AG04450 (cell line): ENCODE measurements at places on chromosomes 12 and 14.

DNA sequence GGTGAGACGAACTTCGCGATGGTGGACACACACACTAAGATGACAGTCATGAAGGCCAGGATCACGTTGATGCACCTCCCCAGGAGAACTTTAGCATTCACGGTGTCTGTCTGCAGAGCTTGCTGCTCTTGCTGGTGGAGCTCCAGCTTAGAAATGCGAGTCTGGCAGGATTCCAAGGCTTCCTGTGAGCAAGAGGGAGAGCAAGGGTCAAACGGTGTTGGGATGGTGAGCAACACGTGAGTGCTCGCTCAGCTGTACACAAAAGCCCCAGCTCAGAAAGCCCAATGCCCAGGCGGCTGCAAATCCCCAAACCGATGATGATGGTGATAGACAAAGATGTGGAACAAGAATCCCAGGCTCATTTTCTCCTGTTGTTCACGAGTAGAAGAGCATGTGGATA, 78.8 kb downstream of the TMCC3 start:
- DNase-seq, result peak; percentile 46

DNA sequence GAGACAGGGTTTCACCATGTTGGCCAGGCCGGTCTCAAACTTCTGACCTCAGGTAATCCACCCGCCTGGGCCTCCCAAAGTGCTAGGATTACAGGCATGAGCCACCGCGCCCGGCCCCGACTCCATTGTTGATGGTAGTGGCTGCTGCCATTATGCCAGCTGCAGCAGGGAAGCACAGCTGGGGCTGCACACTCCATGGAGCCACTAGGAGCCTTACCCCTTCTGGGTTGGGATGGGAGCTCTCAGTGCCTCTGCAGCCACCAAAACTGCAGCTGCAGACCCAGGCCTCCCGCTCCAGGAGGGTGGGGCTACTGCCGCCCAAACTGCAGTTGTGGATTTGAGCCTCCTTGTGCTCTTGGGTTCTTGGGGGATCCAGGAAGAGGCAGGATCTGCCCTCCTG, 25.9 kb downstream of the TCHP start:
- DNase-seq, result no peak

DNA sequence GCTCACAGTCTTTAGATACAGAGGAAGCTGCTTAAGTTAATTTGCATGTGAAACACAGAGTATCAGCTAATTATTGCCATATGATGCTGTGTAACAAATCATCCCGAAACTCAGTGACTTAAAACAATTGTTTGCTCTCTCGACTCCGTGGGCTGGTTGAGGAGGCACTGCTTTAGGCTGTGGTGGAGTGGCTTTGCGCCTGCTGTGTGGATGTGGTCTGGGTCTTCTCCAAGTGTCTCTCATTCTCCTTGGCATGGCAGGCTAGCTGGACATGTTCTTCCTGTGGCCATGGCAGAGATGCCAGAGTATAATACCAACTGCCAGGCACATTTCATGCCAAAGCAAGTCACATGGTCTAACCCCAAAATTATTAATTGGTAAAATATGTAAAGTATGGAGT, 40.9 kb downstream of the PELI2 start:
- DNase-seq, result no peak

DNA sequence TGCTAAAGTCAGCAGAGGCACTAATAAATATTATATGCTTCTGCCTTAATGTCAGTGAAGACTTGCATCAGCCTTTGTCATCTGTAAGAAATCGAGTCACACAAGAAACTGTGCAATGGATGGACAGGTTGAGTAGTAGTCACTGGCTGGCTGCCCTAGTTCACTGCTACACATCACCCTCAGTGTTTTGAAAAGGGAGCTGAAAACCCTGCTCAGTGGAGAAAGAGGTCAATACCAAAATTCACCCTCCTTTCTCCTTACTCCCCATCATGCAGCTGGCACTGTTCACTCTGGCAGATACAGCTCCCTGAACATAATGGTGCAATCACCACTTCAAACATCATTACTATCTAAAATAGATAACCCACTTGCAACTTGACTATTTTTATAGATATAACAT, 6.6 kb downstream of the ANKS1B start:
- DNase-seq, result no peak

DNA sequence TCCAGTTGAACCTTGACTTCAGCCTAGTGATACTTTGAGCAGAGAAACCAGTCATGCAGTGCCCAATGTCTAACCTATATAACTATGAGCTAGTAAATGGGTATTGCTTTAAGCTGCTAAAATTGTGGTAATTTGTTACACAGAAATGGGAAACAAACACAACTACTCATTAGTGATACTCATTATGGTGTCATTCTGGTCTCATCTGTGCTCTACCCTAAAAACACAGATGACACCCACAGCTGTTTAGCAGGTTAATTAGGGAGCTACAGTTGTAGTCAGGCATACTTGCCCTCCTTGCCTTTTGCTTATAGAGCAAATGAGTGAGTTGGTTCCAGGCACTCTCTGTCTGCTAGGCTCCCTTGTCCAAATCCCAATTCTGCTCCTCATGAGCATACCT, 50.0 kb upstream of the ATF7IP start:
- no peak for DNase-seq

DNA sequence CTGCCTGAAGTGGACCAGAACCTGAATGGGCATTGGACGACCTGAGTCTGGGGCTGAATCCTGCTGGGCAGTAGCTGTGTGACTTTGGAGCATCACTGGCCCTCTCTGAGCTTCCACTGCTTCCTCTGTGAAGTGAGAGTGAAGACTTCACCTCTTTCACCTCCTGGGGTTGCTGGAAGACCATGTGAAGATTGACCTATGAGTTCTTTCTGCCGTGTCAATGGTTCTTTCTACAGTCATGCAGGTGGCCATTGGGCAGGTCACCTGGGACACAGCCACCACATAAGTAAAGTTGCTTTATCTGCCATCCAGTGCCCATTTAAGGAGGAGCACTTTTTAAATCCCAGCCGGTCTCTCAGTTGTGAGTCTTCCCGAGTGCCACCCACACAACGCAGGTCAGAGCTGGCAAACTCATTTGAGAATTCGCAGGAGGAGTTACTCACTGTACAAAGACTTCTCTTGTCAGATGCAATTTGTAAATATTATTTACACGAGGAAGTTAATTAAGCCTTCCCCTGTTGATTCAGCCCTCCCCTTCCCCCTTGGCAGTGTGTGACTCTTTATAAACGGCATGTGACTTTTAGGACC, 74.8 kb upstream of the TCL1B start:
- DNase-seq, result no peak

DNA sequence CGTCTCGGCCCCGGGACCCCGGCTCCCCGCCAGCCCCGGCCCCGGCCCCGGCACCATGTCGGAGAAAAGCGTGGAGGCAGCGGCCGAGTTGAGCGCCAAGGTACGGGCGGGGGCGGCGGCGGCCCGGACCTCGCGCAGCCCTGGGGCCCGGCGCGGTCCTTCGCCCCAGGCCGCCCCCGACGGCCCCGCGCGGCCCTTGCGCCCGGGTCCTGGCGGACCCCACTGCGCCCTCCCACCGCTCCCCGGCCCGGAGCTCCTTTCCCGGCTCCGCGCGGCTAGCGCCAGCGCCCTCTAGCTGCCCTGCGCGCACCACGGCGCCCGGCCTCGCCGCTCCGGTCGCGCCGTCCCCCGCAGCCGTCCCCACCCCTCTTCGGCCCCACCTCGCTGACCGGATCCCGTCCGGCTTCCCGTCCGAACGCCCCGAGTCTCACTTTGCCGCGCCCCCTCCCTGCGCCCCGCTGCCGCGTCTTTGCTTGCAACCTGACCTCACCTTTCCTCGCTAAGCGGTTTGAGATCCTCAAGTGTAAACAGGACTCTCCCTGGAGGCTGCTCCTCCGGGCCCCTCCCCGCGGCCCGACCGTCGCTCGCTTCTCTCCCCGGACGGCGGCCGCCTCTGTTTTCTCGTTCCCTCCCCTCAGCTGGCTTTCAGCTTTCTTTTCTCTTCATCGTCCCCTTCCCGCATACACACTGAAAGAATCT, 637 bp downstream of the PTMS start:
- DNase-seq, result no peak

DNA sequence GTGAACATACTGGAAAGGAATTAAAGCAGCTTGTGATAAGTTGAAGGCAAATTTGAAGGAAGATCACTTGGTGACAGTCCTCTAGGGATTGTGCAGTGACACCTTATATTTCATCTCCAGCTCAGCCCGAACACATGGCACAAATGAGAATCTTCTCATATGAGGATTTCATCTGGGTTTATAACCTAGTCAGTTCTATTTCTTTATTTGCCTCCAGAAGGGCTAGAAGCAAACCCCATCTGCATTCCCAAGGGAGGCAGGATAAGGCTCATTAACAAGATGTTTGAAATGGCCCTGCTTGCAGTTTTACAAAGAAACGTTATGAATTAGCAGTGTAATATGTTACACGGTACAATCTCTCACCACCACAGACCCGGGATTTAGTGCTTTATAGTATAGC, 90.7 kb upstream of the KRR1 start:
- no peak for DNase-seq

GRCh38 chr12:84874825-84875139, 37.8 kb downstream of the SLC6A15 start:
- DNase-seq, result no peak

DNA sequence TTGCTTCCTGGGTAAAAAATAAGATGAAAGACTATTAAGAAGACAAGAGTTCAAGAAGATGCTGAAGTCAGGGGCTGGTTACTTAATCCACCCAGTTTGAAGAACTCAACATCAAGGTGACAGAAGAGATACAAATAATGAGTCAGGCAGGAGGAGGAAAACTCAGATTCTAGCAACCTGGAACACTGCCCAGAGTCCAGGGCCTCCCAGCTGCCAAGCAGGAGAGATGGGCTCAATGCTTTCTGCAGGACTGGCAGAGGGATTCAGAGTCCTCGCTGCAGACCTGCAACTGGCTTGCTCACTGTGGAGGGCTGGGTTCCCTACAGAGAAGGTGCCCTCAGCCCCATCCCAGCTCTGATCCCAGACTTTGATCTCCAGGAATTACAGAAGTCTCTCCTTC, 28.6 kb upstream of the CEBPE start:
- peak; percentile 27 for DNase-seq

GRCh38 chr14:50941151-50941550, 3.1 kb downstream of the PYGL start:
- DNase-seq, result no peak

- no peak for DNase-seq
Observed at GRCh38 chr12:14961466-14962152, at the start of gene ARHGDIB. Gene ARHGDIB (minus strand): TSS chr12:14961601. CDS start chr12:14950712, 10,889 bp downstream.

DNA sequence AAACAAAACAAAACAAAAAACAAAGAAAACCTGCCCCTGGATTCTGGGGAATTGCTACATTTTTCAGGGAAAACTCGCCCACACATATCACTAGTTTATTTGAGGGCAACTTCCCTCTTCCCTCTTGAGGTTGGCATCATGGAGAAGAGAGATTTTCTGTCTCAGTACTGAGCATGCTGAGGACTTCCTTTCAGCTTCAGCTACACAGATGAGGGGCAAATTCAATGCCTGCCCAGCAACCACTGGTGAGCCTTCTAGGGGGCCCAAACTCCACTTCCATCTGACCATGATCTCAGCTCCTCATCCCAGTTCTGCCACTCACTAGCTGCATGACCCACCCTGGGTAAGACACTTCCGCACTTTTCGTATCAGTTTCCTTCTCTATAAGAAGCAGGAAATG, 63.1 kb upstream of the SCN8A start:
- DNase-seq, result no peak

- DNase-seq, result no peak
Observed at GRCh38 chr14:98633380-98633779, 638.6 kb downstream of the BCL11B start.

DNA sequence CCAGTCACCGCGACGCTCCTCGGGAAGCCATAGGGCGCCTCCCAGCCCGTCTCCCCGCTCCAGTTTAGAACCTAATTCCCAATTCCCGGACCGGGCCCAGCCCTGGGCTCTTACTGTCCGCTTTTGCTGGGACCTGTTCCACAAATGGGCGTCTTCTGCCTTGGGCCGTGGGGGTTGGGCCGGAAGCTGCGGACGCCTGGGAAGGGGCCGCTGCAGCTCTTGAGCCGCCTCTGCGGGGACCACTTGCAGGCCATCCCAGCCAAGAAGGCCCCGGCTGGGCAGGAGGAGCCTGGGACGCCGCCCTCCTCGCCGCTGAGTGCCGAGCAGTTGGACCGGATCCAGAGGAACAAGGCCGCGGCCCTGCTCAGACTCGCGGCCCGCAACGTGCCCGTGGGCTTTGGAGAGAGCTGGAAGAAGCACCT, 797 bp downstream of the UNG start:
- no peak for DNase-seq

DNA sequence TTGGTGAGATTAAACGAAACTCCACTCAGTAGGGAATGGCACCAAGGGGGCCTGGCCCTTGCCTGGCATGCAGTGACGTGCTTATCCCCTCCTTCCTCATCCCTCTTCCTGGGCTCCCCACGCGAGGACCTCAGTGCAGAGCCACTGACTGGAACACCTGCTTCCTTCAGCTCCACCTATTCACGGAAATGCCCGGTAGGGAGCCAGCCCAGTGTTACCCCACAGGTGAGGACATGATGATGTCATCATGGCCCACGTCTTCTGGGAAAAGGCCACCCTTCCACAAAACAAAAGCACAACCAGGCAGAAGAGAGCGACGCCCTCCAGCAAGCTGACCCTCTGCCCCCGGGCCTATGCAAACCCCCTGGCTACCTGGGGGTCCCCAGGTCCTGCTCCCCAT, 42.1 kb downstream of the CCDC85C start:
- DNase-seq, result no peak

DNA sequence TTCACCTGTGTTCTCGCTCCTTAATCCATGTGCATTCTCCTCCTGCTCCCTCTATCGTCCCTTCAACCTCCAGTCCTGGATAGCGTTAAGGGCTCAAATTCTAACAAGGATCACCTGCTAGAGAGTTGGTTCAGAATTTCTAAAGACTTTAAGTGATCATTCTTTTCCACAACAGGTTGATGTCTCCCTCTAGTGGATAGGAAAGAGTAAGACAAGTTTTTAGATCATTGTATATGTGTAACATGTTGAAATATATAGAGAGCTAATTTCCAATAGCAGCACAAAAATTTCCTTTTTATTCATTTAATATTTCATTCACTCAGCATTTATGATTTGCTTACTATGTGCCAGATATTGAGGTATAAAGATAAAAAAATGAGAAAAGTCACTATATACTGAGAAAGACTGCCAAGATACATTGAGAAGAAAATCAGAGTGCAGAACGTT, 9.3 kb upstream of the ESR2 start:
- DNase-seq, result no peak

GRCh38 chr12:105099356-105099755, 8.2 kb upstream of the WASHC4 start:
- DNase-seq, result no peak

- DNase-seq, result no peak
Observed at GRCh38 chr14:61565181-61565580, 130.1 kb upstream of the HIF1A start.

GRCh38 chr14:50667684-50667995, 466 bp downstream of the SAV1 start:
- no peak for DNase-seq

- no peak for DNase-seq
Observed at GRCh38 chr12:29578070-29578469, 80.6 kb upstream of the OVCH1 start.

- DNase-seq, result peak; percentile 20
Observed at GRCh38 chr12:116599285-116600136, 40.3 kb downstream of the MAP1LC3B2 start.

DNA sequence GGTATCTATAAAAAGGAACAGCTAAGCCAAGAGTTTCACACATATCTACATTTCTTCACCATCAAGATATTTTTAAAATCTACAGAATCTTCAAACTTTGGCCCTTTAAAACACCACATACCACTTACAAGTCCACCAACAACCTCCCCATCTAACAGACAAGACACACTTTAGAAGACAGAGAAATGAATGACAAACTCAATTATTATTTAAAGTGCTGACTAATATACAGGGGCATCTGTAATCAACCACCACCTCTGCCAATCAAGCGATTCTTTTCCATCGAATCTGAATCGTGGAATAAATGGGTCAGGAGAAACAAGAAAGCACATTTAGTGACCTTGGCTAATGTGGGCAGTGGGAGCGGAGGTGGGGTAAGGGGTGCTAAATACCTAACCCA, 7.7 kb downstream of the SETD3 start:
- no peak for DNase-seq
